DMS79 treated with DMSO at 0.1 percent for 48 hours (cell line): ENCODE measurements at places on chromosomes 3 and 15.

DNA sequence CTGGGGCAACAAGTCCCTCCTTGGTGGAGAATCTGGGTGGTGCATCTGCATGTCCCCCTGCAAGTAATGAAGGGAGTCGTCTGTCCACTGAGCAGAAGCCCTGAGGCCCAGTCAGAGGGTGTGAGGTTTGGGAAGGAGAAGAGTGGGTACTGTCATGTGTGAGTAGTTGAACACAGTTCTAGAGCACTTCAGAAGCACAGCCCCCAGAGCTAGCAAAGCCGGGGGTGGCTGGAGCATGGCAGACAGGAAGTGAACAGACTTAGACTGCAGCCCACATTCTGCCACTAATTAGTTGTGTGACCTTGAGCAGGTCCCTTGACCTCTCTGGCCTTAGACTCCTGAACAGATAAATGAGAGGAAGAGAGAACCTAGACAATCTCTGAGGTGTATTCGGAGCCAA, 207.6 kb downstream of the UACA start:
- DNase-seq = no peak

GRCh38 chr15:57149196-57149595, 227.1 kb upstream of the CGNL1 start:
- no peak for DNase-seq

DNA sequence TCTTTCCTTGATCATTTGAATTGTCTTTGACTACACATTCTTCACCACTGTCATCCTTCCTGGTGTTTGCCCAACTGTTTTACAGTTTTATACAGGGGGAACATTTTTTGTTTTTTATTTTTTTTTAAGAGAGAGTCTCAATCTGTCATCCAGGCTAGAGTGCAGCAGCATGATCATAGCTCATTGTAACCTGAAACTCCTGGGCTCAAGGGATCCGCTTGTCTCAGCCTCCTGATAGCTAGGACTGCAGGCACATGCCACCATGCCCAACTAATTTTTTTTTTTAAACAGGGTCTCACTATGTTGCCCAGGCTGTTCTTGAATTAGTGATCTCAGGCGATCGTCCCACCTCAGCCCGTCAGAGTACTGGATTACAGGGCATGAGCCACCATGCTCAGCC, 222.6 kb downstream of the BBX start:
- DNase-seq = no peak

DNA sequence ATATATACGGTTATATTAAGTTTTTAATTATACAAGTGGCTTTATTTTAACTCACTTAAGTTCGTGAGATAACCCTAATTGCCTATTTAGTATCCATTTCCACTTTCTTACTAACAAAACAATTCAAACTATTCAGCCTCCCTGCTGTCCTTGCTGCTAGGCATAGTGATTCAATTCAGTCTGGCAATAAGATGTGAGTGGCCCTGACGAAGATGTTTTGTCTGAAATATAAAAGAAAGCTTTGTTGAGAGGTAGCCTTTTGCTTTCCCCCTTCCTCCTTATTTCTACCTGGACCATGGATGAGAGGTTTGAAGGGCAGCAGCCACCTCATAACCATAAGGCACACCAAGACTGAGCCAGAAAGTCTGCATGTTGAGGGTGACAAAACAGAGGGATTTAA, 89.3 kb upstream of the TRIM42 start:
- peak; percentile 15 for DNase-seq

- DNase-seq = no peak
Observed at GRCh38 chr15:79431636-79432344, at the start of gene MINAR1. MINAR1 (plus strand) TSS chr15:79432336; CDS start chr15:79456148, 23,812 bp downstream.

GRCh38 chr15:74882528-74882927, 7.3 kb upstream of the MPI start:
- no peak for DNase-seq

- DNase-seq = no peak
Observed at GRCh38 chr3:190855151-190855550, 7.3 kb downstream of the GMNC start.

- DNase-seq = no peak
Observed at GRCh38 chr3:62562596-62562995, 189.2 kb upstream of the FEZF2 start.

DNA sequence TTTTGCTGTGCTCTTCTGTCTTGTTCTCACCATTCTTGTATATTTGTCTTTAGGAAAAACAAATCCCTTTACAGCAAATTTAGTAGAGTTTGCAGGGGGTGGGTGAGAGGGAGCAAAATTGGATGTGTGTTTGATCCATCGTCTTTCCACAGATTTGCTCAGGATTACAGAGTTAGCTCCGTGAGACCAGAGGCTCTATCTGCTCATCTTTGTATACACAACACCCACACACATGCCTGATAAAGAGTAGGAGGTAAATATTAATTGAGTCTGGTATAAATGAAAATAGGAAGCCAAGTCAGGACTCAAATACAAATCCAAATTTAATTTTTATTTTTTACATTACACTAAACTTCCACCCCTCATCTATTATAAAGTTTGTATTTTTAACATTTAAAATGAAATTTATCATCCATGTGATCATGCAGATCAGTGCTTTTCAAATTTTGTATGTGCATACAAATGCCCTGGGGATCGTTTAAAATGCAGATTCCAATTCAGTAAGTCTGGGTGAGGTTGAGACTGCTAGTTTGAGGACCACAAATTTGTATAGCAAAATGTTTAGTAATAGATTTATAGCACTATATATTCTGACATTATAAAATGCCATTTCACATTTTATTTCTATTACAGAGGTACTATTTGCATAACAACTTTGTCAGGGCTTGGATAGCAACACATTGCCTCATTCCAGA, 326.7 kb downstream of the LSAMP start:
- DNase-seq = no peak

DNA sequence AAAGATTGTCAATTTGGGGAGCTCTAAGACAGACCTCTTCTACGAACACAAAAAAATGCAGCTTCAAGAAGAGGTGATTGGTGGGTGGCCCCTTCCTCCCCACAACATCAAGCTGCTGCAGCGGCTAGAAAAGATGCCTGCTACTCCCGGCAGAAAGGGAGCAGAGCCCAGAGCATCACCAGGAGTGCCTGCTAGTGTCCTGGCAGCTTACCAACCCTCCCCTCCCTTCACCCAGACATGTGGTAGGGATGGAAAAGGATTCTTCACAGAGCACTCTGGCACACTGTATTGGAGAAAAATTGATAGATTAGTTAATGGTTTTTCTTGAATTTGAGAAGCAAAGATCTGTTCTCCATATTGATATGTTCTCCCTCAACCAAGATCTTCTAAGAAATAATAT, 10.8 kb downstream of the IP6K1 start:
- no peak for DNase-seq

- DNase-seq = no peak
Observed at GRCh38 chr15:95973566-95974256, 356.8 kb upstream of the NR2F2 start.

DNA sequence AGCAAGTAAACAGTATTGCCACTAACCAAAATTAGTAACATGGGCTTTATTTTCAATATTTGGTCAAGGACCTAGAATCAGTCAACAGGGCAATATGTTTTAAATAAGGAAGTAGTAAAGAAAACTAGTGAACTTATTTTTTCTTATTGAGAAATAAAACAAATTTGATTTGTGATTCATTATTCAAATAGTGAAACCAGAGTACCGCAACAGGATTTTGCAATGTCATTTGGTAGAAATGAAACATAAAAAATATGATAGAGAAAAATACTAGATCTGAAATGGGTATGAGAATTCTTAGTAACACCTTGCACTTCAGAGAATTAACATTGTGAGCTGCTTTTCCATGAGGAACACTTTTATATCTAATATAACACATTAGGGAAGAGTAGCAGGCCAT, 291.8 kb upstream of the GBE1 start:
- no peak for DNase-seq

DNA sequence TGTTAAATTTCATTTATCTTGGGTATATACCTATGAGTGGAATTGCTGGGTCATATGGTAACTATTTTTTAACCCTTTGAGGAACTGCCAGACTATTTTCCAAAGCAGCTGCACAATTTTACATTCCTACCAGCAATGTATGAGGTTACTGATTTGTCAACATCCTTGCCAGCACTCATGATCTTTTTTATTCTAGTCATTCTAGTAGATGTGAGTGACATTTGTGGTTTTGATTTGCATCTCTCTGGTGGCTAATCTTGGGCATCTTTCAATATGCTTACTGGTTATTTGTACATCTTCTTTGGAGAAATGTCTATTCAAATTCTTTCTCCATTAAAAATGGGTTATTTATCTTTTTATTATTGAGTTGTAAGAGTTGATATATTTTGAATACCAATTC, 21.3 kb upstream of the LRRC58 start:
- DNase-seq = no peak

DNA sequence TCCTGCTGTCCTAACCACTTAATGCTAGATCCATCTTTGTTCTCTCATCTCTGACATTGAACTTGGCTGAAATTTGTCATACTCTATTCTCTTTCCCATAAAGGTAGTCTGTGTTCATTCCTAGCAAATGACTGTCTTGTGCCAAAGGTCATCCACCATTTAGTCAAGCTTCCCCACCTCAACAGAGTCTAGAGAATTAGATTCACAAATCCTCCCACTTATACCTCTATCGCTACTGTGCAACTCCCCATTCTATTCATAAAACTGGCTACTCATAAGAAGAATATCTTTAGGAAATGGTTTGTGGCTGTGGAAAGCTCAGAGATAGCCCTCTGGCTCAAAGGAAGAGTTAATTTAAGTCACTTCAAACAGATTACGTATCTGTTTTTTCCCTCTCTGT, 59.7 kb upstream of the MBNL1 start:
- DNase-seq = no peak

GRCh38 chr3:181568248-181568647, 143.5 kb upstream of the SOX2 start:
- DNase-seq = no peak

- DNase-seq = peak; percentile 60
Observed at GRCh38 chr3:132641837-132642538, 17.6 kb downstream of the ACAD11 start.
